NB4 (cell line): ENCODE measurements at places on chromosomes 13 and 19.

GRCh38 chr13:47121092-47121763, 224.4 kb upstream of the HTR2A start:
- no peak for DNase-seq

- peak; percentile 15 for DNase-seq
Observed at GRCh38 chr13:29901710-29902631, 51.6 kb upstream of the UBL3 start.

- no peak for DNase-seq
Observed at GRCh38 chr13:28440774-28441504, 54.0 kb downstream of the FLT1 start.

GRCh38 chr13:95378603-95379002, 77.4 kb upstream of the ABCC4 start:
- DNase-seq, result no peak

DNA sequence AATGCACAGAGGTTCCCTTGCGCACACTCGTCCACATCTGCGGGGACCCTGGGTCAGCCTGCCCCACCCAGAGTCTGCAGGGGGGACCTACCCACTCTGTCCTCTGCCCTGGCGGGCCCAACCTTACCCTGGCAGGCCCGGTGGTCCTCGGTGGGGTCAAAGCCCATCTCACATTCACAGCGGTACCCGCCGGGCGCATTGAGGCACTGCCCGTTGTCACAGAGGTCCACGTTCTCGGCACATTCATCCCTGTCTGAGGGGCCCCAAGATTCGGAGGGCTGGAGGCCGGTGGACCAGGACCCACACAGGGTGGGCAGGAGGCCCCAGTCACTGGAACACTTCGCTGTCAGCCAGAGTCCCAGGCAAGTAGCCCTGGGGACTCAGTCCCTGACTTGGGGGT, 38.5 kb downstream of the FBN3 start:
- DNase-seq, result peak; percentile 7

GRCh38 chr19:10001899-10002298, 8.4 kb downstream of the COL5A3 start:
- peak; percentile 45 for DNase-seq

- peak; percentile 61 for DNase-seq
Observed at GRCh38 chr13:30978981-30979956, 46.8 kb downstream of the TEX26 start.

GRCh38 chr19:18262144-18262543, 12.1 kb downstream of the IQCN start:
- no peak for DNase-seq

- DNase-seq, result no peak
Observed at GRCh38 chr19:7872306-7873204, 1.6 kb downstream of the PRR36 start.

GRCh38 chr19:20999731-21000352, 20.6 kb upstream of the ZNF430 start:
- DNase-seq, result peak; percentile 86

DNA sequence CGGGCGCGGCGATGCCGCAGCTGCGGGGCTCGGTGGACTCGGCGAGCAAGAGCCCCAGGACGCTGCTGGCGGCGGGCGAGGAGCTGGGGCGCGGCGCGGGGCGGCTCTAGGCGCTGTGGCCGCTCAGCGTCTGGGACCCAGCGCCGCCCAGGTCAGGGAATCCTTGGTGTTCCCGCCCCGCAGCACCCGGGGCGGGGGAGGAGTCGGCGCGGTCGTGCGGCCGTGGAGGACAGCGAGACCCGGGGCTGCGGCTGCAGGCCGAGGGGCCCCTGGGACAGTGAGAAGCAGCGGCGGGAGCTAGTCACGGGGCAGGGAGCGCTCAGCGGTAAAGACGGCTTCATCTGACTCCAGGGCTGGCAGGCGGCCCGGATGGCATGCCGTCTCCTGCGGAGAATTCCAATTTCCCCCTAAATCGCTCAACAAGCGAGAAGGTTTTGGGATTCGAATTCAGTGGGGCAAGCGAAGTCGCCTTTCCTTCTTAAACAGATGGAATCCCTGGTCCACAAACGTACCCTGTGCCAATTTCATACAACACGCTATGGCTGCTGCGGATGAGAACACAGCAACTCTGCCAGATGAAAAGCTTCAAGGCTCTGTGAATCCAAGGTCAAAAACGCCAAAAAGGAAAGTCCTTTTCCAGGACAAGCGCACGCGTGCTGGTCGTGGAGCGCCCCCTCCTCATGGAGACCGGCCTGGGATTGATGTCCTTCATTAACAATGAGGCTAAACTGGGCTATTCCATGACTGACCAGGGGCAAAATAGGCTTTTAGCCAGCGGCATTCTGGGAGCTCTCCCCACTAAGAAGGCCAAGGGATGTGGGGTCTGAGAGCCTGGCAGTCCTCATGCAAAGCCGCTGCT, 4.2 kb upstream of the ZSCAN4 start:
- peak; percentile 49 for DNase-seq

GRCh38 chr13:43057653-43058317, 34.4 kb downstream of the DNAJC15 start:
- DNase-seq, result no peak

DNA sequence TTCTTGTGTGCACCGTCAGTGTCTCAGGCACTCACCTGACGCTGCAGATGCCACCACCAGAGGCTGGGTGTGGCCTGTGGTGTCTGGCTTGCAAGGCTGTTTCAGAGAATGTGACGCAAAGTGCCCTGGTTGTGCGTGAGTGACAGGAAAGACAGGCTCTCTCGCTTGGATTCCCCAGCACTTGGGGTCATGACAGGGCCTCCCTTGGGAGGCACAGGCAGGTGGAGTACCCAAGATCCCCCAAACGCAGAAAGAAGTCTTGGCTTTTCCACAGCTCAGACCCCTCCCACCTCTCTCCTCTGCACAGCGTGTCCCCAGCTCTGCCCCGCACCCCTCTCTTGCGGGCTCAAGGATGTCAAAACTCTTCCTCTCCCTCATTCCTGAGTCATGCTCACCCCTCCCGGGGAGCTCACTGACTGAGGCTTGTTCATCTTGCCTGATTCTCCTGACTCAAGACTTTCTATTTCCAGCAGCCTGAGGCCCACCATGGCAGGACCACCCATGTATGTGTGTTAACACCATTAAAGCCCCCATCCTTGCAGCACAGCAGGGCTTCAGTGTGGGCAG, 21.0 kb downstream of the DHX34 start:
- peak; percentile 98 for DNase-seq

DNA sequence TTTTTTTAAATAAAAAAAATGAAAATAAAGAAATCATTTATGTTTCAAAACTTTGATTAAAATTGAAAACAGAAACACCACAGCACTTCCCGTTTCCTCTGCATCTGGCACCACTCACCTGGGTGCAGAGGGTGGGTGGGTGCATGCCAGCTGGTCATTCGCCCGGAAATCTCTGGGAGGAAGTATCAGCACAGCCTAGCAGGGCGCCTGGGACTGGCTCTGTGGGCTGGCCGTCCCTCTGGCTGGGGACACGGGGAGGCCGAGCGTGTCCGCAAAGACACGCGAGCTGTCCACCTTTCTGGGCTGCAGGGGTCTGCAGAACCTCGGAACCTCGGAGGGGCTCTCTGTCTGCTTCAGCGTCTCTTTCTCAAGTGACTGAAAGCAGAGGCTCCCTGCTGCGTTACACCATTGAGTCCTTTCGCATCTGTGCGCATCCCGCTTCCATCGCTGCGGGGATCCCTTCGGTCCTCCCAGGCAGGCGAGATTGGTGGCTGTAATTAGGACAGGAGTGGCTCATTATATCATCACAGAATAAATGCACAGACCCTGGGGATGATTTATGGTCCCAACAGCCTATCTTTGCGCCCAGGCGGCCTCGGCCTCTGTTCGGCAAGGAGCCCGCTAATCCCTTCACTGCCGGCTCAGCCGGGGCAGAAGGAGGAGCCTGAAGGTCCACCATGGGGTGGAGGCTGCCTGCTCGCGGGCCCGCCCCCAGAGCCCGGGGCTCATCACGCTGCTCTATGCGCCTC, 17.2 kb downstream of the CRTC1 start:
- DNase-seq, result no peak

GRCh38 chr13:35988648-35989081, 142.5 kb downstream of the DCLK1 start:
- no peak for DNase-seq

DNA sequence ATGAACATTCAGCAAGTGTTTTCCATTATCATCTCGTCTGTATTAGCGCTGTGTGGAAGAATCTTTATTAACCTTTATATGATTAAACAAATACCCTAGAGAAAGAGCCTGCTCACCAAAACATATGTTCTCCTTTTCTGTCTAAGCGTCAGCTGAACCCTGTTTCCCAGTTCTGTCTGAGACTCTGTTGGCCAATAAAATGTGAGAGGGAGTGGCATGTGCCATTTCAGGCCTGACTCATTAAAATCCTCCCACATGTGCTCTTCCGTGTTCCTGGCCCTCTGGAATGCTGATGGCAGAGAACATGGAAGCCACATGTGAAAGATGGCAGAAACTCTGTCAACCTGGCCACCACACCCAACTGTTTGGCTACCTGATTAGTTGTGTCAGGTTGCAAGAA, 181.9 kb upstream of the EDNRB start:
- no peak for DNase-seq

DNA sequence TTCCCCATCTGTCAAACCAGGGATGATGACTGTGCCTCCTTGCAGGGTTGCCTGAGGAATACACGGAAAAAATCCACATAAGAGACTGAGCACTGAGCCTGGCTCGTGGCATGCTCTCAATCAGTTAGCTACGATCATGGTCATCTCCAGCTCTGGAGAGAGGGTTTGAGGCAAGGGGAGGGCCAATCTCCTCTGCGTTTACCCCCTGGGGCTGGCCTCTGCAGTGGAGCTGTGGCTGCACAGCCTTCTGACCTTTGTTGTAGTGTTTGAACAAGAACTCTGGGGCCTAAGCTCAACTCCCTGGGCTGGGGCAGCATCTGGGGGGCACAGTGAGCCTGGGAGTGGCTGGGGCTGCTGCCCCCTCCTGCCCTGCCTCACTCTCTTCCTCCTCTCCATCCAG, 5.9 kb downstream of the LRRC4B start:
- no peak for DNase-seq

DNA sequence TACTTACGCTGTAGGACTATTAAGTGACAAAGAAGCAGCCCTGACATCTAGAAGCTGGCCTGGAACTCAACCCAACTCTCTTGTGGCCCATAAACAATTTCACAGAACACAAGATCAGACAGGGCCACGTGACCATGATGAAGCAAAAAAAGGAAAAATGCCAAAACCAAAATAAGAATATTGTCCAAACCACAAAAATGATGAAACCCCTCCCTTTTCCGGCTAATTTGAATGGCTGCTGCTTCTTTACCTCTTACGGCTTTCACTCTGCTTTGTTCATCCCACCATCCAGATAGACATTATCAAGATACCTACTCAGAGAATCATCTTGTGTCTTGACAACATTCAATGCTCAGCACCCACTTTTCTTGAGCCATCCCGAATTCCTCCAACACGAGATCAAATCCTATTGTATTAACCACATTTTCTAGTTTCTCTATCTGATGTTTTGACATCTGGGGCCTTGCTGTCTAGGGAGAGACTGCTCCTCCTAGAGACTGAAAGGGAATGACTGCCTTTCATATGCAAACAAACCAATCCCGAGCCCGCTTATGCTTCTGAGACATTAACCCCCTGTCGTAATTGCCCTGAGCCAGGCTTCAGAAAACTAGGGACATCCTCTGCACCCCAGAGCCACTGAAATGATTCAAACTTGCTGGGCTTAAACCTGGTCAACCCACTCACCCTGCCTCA, 186.3 kb downstream of the TDRD3 start:
- peak; percentile 93 for DNase-seq

- DNase-seq, result no peak
Observed at GRCh38 chr13:39567569-39567968, 35.4 kb downstream of the LHFPL6 start.

DNA sequence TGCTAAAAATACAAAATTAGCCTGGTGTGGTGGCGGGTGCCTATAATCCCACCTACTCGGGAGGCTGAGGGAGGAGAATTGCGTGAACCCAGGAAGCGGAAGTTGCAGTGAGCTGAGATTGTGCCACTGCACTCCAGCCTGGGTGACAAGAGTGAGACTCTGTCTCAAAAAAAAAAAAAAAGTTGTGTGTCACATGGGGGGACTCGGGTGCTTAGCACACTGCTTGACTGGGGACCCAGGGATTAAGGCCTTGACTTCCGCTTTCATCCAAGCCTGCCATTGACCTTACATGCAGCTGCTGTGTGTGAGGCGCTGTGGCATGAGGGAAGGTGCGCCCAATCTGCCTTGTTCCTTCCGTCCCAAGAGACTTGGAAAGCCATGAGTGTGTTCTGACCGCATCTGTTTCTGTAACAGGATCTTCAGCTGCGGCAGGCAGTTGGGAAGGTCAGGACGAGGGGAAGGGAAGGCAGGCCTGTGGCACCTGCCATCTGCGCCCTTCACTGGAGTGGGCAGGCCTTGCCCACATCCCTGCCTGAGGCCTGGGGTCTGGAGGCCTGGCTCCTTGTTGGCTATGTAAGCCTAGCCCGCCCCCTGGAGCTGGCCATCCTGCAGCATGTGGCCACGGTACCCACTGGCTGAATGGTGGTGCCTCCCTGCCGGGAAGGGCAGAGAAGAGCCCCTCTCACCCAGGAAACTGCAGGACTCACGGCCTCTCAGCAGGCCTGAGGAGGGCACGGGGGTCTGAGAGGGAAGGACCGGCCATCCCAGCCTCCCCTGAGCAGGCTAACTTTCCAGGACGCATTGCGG, 23.0 kb downstream of the PPP1R37 start:
- DNase-seq, result peak; percentile 34

- no peak for DNase-seq
Observed at GRCh38 chr13:107241381-107241780, 673.4 kb upstream of the ARGLU1 start.

DNA sequence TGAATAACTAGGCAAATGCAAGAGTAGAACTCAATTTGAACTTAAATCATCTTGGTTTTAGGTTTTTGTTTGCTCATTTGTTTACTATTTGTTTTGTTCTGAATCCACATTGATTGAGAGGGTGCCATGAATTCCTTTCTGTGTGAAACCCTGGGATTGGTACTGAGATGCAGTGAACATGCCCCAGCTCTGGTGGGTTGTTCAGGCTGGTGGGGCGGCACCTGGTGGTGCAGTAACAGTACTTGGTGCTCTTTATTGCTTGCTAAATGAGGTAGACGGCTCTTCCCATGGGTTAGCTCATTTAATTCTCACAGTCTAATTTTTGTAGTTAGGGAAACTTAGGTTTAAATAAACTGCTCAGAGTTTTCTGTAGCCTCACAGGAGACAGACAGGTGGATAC, 48.4 kb downstream of the WASF3 start:
- DNase-seq, result peak; percentile 7

- no peak for DNase-seq
Observed at GRCh38 chr13:98937911-98938381, 39.9 kb downstream of the DOCK9 start.

DNA sequence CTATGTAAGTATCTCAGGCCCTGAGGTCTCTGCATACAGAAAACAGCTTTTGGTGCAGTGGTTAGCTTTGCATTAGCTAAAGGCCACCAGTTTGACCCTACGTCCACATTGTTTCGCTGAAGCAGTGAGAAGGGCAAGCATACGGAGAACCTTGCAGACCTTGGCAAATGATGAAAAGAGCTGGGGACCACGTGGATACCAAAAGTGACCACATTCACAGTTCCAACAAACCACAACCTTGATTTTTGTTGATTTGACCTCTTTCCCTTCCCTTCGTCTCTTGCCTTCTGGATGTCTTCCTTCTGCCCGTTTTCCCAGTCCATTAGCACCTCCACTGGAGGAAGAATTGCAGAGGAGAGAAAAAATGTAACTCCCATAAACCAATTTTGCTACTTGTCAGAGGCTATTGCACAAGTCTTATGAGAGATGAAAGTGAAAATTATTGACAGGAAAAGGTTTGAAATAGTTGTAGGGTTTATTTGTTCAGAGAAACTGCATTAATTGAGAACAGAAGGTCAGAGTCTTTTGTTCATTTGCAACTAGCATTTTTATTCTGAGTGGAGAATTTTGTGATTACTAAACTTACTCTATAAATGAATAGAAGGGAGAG, 293.9 kb upstream of the HTR2A start:
- no peak for DNase-seq

- no peak for DNase-seq
Observed at GRCh38 chr13:75651013-75651412, 14.9 kb downstream of the LMO7 start.
